ENCODE measurements at places on chromosomes 13 and 19.

DNA sequence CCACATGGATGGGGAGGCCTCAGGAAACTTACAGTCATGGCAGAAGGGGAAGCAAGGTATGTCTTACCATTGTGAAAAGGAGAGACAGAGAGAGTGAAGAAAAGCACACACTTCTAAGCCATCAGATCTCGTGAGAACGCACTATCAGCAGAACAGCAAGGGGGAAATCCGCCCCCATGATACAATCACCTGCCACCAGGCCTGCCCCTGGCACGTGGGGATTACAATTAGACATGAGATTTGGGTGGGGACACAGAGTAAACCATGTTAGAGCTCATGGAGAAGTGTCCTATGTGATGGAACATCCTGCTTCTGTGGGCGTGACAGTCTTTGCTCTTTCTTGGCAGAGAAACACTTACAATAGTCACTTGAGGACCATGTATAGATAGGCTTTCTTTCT, 28.1 kb upstream of the ZNF331 start:
- no peak for DNase-seq

DNA sequence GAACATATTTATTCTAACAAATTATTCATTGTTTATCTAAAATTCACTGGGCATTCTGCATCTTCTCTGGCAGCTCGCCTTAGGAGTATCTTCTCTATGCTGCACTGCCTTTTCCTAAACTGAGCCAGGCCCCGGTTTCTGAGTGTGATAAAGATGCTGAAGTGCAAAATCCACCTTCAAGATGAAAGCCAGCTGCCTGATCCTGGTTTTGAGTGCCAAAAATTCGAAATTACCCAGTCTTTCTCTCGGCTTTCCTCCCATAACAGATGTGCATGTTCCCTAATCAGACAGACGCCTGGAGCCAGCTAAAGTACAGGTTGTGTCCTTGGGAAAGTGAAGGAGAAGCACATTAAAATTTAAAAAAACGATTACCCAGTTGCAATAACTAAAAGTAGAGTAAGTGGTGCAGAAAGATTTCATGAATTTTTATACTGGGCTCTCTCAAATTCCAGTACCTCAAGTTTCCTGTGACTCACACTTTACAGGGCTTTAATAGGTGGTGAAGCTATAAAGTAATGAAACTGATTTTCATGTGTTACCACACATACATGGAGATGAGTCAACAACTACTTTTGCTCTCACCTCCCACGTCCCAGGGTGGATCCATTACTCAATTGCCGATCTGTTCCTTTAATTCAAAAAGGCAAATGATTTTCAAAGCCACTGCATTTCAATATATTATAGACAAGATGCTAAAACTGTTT, 65.0 kb upstream of the GTF2F2 start:
- no peak for DNase-seq

DNA sequence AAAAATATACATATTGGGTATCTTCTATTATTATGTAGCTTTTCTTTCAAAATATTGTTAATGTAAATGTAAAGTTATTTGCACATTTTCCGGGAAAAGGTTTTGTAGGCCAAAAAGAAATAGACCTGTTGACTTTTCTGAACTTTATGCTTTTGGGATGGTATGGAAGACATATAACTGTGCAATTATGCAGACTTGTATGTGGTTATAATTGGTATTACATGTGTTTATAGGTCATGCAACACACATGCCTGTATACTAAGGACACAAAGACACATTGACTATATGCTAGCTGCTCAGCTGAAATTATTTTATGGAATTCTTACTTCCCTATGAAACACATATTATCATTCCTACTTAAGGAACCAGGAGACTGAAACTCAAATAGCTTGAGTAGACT, 2.3 kb upstream of the NBEA start:
- no peak for DNase-seq

GRCh38 chr13:42594481-42595252, 20.7 kb downstream of the TNFSF11 start:
- peak; percentile 49 for DNase-seq

- DNase-seq, result no peak
These were observed 50.5 kb downstream of the PDS5B start for GRCh38 chr13:32636711-32637110.

- DNase-seq, result peak; percentile 76
These were observed 40.5 kb downstream of the MAU2 start for GRCh38 chr19:19361075-19361594.

DNA sequence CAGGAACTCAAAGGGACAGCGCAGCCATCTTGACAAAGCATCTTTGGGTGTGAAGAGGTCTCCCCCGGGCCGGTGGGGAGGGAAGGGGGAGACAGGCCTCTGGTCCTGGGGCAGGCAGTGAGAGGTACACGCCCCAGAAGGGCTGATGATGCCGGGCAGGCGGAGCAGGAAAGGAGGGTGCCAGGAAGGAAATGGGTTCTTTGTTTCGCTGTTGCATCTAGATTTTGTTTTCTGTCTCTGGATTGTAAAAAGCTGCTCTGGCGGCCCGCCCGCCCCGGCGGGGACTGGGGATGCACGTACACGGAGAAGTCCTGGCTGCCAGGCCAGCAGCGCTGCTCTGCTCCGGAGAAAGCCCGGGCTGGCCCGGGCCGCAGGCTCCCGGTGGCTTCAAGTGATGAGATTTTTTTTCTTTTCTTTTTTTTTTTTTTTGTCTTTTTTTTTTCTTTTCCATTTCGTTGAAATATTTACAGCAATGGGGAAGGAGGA, 13.2 kb upstream of the ASF1B start:
- DNase-seq, result no peak

- DNase-seq, result peak; percentile 19
These were observed 38.6 kb downstream of the LIG4 start for GRCh38 chr13:108176685-108177274.

DNA sequence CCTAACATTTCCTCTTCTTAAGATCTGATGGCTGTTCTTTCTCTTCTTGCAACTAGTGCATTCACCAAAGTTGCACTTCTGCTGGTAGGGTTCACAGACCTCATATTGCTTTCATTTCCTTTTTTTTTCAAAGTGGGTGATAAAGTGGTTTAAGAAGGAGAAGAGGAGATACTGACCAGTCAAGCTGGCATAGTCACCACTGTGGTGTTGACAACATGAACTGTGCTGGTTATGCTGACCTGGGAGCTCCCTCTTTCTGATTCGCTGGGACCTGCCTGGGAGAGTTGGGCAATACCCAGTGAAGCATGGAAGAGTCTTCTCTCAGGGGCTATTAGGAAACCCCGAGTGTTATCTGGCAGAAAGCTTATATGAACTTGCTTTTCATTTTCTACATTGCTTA, 222.9 kb downstream of the SLITRK5 start:
- DNase-seq, result no peak

DNA sequence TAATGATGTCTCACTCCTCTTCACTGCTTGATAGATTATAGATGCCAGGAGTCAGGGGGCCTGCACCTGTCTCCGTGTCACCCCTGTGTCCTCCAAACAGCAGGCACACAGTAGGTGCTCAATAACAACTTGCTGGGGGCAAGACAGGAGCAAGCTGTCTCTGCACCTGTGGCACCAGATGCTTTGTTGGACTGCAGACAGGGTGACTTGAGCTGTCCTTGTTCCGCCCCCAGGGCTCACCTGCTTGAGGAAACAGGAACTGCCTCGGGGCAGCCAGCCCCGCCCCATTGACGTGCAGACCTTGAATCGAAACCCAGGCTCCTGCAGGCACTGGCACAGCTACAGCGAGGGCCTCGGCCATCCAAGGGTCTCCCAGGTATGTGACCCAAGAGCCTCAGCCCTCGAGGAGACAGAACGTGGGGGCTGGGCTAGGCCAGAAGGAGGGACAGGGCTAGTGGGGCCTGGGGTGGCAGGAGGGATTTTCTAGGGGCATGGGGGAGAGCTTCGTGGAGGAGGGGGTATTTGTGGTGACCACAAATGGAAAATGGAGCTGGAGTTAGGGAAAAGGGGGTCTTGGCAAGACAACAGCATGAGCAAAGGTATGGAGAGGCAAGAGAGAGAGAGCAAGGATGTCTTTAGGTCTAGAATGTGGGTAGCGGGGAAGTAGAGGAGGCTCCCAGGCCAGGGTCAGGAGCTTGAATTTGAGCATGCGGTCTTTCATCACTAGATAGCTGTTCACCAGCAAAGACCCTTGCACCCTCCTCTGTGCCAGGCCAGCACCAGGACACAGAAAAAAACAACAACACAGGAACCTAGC, at the start of gene HSH2D:
HSH2D (plus strand) TSS at position 287 of the 817 bp plus-strand sequence. CDS start 5,066 bp downstream, outside the sequence.
- DNase-seq, result no peak

GRCh38 chr19:12994701-12995595, at the start of gene NFIX:
TSS of gene NFIX (plus strand) at chr19:12995475. CDS start at chr19:12995838, 363 bp downstream.
- DNase-seq, result peak; percentile 72

DNA sequence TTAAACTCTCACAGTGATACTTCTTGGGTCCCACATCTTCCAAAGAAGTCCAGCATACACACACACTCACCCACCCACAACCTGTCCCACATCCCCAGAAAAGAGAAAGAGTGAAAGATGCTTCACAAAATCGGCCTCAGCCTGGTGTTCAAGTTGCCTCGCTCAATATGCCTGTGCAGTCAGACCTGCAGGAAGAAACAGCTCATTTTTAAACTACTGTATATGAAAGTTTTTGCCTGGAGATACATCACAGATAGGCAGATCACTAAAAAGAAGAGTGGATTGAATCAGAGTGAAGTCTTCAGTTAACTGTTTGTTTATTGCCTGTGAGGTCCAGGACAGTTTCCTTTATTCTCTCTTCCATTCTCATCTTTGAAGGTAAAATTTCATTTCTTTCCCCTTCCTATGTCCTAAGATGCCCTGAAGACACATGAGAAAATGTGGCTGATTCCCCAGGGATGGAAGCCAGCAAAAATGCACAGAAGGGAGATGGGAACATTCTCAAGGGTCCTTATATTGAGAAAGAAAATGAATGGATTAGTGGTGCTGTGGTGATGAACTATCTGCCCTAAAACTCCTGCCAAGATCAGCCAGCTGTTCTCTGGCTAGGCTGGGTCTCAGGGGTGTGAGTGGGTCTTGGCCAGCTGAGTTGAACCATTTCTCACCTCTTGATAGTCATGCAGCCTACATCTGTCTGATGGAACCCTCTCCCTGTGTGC, 259.0 kb downstream of the ITGBL1 start:
- no peak for DNase-seq

- no peak for DNase-seq
These were observed 368.9 kb downstream of the COG6 start for GRCh38 chr13:40024204-40024966.

GRCh38 chr13:31046711-31047279, 114.3 kb downstream of the TEX26 start:
- no peak for DNase-seq

- DNase-seq, result no peak
These were observed 55.8 kb downstream of the FLT3 start for GRCh38 chr13:28044608-28045007.

GRCh38 chr13:91882918-91883317, 484.5 kb downstream of the GPC5 start:
- no peak for DNase-seq

Data from hematopoietic multipotent progenitor cell treated with erythropoietin and hydrocortisone succinate and interleukin-3 and kit ligand, for 15 days (in vitro differentiated cells).